Left hindlimb (tissue), 1 donor: ENCODE measurements at places on chromosomes 5 and 9.

GRCh38 chr5:59893429-59894227 is at the start of gene PDE4D:
PDE4D (minus strand) TSS chr5:59893726.
- peak; percentile 83 for DNase-seq

DNA sequence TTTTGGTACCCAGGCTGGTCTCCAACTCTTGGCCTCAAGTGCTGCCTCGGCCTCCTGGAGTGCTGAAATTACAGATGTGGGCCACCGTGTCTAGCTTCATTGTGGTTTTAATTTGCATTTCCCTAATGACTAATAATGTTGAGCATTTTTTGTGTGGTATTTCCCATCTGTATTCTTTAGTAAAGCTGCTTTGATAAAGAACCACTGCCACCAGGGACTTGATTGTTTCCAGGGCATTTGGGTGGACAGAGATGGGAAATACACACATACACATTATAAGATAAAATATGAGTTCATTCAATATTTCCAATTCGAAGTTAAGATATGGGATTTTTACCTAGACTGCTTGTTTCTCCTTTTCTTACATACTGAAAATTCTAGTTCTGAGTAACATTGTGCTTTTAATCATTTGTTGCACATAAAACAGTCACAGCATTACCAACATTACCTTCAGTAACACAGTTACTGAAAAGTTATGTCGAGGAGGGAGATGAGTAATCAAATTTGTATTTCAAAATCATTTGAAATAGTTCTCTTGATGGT is 28.9 kb downstream of the HABP4 start:
- no peak for DNase-seq

GRCh38 chr5:42390115-42390514 is 33.1 kb upstream of the GHR start:
- DNase-seq = no peak

GRCh38 chr5:177478711-177479646 is 5.5 kb upstream of the DBN1 start:
- no peak for DNase-seq

DNA sequence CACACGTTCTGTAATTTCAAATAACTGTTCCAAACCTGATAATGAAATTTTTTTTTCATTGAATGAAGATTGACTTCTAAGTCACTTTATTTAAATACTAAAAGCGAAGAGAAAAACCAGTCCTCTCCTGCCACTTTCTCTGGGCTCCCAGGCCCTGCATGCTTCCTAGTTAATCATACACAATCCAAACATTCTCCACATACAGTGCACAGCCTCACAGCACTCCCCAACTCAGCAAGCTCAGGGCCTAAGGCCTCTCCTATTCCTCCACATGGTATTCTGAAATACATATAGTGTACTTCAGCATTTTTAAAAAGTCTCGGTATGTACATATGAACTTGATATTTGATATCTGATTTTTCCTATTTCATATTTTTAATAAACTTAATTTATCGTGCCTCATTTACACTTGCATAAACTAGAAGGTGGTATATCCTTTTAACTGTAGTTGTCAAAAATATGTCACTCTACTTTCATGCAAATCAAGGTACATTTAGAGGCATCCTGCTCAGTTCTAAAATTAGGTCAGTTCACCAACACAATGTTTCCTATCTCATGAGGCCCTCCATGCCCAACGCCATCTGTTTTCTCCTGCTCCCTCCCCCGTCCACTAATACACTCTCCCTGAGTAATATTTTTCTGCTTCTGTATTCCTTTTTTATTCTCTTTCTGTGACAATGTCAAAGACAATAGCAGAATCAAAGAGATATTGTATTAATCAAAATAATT is 206.7 kb downstream of the ARRDC3 start:
- DNase-seq = no peak

DNA sequence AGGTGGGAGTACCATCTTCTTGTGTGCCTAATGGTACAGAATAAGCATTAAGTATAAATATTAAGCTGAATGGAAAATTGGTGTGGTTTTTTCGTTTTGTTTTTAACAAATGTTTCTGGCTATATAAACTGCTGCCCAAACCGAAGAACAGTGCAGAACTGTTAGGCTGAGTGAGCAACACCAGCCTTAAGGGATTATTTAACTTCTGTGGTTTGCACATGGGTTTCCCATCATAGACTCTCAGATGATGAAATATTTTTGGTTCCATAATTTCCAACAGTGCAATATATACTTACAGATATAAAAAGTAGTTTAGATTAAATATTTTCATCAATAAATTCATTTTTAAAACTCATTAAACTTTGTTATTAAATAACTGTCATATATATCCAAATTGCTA is 16.4 kb downstream of the C5orf63 start:
- no peak for DNase-seq

- no peak for DNase-seq
Observed at GRCh38 chr5:112289465-112289864, 129.6 kb downstream of the EPB41L4A start.

- DNase-seq = no peak
Observed at GRCh38 chr5:78895616-78896015, 89.5 kb downstream of the ARSB start.

DNA sequence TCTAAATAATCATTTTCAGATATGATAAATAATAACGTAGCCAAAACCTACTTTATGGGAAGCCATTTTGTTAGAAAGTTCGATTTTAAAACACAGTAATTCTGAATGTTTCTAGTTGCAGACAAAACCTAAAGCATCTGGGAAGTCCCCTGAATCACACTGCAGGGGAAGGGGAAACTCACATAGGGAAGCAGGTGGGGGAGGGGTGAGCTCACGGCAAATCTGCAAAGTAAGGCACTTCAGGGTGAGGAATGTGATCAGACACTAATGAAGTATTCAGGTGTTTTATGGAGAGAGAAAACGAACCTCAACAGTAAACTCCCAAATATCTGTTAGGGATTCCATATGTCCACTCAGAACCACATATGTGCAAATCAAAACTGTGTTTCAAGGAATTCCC is 70.7 kb downstream of the EPB41L4A start:
- DNase-seq = no peak

DNA sequence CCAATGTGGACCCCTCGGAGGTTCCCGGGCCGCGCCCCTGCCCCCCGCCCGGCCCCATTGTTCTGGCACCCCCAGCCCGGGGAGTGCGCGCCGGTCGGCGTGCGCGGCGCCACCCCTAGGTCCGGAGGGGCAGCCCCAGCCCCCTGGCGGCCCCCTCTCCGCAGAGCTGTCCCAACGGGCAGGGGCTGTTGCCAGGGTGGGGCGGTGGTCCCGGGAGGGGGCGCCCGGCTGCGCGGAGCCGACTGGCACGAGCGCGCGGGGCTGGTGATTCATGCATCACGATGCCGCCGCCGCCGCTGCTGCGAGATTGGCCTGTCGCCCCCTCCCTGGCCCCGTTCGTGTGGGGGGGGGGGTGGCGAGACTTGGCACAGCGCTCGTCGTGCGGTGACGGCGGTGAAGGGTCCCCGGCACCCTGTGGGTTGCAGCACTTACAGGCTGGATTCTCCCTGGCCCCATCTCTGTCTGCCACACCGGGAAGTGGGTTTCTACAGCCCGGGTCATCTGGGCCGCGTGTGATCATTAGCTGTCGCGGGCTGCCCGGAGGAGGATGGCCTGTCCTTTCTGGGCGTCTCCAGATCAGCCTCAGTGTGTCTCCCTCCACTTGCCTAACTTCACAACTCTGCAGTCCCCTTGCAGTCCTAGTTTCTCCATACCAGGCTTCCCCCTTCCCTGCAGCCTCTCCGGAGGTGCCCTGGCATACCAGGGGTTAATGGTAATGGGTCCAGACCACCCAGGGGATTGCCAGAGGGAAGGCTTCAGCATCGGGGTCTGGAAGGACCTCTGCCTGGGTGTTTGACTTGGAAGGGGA is 858 bp downstream of the NCS1 start:
- DNase-seq = peak; percentile 56

DNA sequence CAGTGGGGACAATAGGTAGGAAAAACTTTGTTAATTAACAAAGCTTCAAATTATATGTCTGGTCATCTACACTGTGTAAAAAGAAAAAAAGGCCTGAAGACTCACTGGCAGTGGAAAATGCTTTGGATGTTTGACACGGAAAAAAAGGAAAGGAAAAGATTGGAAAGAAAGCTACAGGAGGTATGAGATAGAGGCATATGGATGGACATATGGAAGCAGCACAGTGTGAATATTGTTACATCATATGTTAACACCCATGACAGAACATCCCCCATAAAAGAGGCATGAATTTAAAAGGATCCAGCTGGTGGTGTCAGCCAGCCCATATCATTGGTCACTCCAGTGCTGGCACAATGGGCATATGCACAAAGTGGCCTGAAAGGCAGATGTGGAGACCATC is 19.0 kb upstream of the ADAMTS19 start:
- DNase-seq = no peak

DNA sequence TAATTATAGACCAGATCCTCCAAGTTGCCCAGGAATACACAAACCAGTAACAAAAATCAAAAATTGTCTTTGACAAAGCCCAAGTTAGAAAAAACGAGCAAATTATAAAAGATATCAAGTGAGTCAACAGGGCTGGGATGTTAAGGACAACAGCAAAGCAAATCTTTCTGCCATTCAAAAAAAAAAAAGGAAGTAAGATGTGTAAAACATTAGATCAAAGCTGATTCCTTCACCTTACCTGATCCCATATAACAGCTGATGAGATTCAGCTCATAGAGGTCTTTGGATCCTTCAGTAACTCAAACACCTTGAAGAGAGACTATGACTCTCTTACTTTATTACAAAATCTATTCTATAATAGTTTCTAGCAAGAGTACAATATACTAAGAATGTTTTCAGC is 100.9 kb downstream of the STRBP start:
- no peak for DNase-seq

DNA sequence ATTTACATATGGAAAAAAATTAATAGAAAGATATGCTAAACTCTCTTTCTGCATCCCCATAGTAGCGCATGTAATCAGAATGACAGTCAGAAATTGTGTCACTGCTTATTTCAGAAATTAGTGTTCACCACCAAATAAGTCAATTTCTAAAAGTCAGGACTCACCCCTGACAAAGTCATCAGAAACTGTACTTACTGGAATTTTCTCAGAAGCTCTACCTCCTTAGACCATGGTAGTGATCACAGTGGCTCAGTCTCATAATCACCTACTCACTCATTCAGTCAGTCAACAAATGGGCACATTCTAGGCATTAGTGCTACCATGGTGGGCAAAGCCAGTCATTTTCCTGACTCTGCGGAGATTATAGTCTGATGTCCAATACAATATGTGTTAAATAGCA is 22.0 kb downstream of the THBS4 start:
- no peak for DNase-seq
